NCI-H526 (cell line): ENCODE measurements at places on chromosomes 2 and 18.

GRCh38 chr2:2582998-2583545 is 252.0 kb upstream of the MYT1L start:
- DNase-seq = no peak

GRCh38 chr2:16168506-16169264 is 228.3 kb downstream of the MYCN start:
- DNase-seq = no peak

- peak; percentile 74 for DNase-seq
Measured at GRCh38 chr2:112482309-112483041, 519 bp downstream of the TTL start.

- no peak for DNase-seq
Measured at GRCh38 chr2:160299540-160299939, 99.5 kb upstream of the ITGB6 start.

DNA sequence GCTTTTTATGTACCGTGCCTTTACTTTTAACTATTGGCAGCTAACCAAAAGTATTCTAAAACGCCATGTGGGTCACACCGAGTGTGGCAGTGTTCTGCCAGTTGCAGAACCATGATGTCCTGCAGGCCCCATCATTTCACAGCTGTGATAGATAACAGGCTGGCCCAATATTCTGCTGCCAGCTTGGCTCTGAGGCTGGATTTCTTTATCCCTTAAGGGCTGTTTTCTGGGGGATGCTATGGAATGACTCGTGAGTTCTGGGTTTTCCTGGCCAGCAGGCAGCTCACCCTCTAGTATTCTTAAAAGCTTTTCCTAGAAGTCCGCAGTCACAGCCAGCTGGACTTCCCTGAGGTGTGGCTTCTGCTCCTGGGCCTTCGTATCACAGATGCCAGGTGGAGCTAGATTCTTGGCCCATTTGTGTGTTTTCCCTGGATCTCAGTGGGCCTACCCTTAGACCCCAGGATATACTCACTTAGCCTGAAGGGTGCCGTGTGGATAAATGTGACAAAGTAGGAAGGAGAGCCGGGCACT is 41.0 kb downstream of the FHOD3 start:
- DNase-seq = no peak

DNA sequence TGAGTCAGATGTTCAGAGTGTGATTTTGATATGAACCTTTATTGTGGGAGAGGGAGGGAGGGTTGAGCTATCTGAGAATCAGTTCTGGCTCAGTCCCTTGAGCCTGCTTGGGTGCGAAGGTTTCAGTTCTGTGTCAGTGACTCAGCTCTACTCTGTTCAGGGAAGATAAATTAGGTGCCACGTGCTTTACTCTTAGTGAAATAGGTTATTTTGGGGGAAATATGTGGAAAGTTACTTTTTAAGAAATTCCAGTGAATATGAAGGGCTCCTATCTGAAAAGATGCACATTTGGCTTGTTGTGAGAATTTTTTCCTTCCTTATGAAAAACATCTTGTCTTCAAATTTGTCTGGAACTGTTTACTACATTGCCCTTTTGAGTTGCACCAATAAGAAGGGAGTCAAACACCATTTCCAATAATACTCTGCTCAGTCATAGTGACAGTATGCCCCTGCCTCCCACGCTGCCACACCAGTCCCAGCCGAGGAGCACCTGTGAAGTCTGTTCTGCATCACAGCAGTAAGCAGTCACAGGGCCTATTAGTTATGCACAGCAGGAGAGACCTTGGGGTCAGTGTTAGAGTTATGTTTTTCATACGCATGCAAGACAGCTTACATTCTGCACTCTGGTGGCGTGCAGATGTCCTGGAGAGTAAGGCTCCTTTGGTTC is 32.8 kb upstream of the DNAH7 start:
- peak; percentile 33 for DNase-seq

GRCh38 chr2:85353876-85354285 is 447 bp downstream of the RETSAT start:
- peak; percentile 52 for DNase-seq

- DNase-seq = peak; percentile 83
Measured at GRCh38 chr2:25251422-25252273, 83.3 kb upstream of the POMC start.
